NK-92 treated with Interleukin-12 subunit alpha and Interleukin-12 subunit beta, amount 100 ng/mL, for 24 hours (cell line): ENCODE measurements at places on chromosomes 3 and 15.

DNA sequence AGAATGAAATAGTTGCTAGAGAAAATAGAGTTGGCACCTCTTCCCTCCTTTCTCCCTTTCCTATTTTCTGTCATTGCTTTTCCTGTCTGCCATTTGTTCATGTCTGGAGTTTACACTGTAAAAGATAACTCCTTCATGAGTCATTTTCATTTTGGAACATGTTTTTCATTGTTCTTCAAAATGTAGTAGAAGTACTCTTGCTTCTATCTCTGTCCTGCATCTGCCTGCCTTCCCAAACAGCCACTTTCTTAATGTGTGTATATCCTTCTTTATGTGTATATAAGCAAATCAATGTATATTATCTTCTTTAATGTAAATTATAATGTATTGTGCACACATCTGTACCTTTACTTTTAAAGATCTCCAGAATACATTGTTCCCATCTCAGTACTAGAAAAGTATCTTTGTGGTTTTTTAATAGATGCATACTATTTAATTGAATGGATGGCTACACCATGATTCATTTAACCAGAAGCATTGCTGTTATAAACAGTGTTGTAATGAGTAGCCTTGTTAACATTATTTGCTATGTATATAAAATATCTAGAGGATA lies 41.1 kb downstream of the TSC22D2 start:
- no peak for DNase-seq

DNA sequence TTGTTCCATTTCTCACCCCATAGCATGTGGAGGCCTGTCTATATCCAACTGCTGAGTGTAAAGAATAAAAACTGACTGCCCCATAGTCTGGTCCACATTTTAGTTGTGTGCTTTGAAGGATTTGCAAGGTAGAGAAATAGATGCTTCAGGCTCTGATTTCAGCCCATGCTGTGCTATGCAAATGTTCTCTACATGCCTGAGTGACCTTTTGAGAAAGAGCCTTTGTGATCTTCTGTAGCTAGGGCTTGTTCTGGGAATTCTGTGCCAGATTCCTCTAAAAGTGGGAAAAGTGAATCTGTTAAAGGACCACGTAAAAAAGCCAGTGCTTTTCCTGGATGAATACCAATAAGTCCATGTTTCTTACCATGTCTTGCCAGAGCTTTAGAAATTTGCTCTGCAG lies 5.2 kb downstream of the KCTD6 start:
- DNase-seq: no peak

- no peak for DNase-seq
Measured at GRCh38 chr3:168876346-168877035, 780.8 kb upstream of the GOLIM4 start.

DNA sequence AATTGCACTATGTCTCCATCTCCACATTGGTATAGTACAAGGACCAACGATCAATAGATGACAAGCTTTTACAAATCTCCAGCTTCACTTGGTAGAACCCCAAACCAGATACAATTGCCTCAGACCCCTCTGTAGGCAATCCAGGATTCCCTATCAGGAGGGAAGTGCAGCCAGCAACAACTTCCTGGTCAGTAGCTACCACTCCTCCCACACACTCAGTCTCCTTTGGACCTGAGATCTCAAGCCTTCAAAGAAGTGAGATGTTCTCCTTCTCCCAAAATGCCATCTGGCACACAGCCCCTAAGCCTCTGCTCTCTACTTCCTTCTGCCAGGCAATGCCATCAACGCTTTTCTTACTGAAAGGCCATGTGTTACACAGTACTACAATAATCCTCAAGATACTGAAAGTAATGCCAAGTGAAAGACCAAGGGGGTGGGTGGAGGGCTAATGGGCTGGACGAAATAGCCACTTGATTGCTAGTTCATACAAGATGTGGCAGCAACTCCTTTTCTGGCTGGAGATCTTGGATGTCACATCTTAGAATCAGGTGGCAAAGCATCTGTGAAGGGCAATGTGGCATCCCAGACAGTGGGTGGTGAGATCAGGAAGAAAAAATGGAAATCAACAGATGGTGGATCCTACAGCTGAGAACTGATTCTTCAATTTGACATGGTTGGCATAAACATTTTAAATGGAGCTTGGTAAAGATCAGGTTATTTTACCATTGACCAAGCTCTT lies 75.3 kb upstream of the ACP3 start:
- DNase-seq: no peak

- DNase-seq: no peak
Measured at GRCh38 chr3:146161663-146162002, 649 bp upstream of the PLOD2 start.

DNA sequence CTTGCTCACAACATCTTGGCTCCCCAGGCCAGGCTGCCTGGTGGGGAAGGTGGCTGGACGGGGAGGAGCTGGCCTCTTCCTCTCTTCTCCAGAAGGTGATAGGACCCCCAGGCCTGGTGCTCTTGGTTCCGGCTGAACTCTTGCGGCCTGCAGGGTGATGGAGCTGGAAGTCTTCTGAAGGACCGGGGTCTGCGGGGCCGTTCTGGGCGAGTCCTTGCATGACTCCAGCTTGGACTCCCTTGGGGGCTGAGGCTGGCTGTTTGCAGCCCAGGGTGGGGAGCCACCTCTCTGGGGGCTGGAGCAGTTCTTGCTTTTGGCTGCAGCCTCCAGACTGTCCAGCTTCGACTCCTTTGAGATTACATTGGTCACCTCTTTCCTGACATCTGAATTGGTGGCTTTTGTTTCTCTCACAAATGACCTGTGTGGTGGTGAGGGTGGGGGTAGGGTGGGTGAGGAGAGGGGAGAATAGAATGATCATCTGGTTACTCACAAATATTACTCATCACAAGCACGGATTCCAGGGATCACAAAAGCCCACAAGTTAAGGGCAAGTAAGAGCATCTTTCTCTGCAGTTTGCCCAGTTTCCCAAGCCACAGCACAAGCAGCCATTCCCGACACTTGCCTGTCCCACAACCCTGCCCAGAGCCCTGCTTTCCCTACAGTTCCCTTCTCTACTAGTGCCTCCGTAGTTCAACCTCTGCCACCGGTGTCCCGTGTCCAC lies 149.1 kb upstream of the HACD2 start:
- DNase-seq: no peak

- no peak for DNase-seq
Measured at GRCh38 chr3:115974940-115975339, 351.6 kb downstream of the GAP43 start.

GRCh38 chr15:24823473-24823872 lies 131.3 kb upstream of the SNRPN start:
- DNase-seq: no peak

DNA sequence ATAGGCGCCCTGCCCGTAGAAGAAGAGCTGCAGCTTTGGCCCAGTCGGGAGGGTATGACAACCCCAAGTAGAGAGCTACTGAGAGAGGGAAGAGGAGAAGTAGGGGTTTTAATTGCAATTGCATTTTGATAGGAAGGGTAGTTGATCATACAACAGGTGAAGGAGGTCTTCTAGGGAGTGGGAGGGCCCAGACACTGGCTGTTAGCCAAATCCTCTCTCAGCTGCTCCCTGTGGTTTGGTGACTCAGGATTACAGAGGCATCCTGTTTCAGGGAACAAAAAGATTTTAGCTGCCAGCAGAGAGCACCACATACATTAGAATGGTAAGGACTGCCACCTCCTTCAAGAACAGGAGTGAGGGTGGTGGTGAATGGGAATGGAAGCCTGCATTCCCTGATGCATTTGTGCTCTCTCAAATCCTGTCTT lies 408.9 kb upstream of the THBS1 start:
- DNase-seq: no peak
